ENCODE measurements at places on chromosomes 6 and 20. TPM values are rescaled to one million over a fixed set of nuclear protein-coding genes. Genes with fewer than 3 reads are reported as not detected.

The CD83 gene
- total RNA-seq: 6.8 TPM

The BHLHE23 gene
- total RNA-seq: not detected

GRCh38 chr6:110255211-110255750 lies 75.1 kb downstream of the CDC40 start:
- no peak for DNase-seq

The SNAP91 gene
- 0.34 TPM for total RNA-seq

GRCh38 chr6:34489207-34489805 lies 23.4 kb downstream of the PACSIN1 start:
- DNase-seq: no peak

- no peak for DNase-seq
These were observed 99.3 kb downstream of the GRM4 start for GRCh38 chr6:34046617-34047016.

The GPLD1 gene
- 1.8 TPM for total RNA-seq

GRCh38 chr6:165098165-165098564 lies 211.2 kb downstream of the C6orf118 start:
- DNase-seq: no peak

DNA sequence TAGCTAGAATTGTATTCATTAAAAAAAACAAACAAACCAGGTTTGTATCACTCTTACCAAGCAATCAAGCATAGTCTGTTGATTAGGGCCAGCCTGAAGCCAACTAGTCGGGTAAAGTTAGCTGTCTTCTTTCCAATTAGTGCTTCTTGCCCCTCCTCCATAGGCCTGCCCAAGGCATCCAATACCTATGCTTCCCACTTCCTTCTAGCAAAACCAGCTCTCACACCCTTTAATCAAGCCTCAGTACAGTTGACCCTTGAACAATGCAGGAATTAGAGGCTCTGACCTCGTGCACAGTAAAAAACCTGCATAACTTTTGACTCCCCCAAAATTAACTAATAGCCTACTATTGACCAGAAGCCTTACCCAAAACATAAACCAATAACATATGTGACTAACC lies 119.1 kb upstream of the DTNBP1 start:
- DNase-seq: no peak

DNA sequence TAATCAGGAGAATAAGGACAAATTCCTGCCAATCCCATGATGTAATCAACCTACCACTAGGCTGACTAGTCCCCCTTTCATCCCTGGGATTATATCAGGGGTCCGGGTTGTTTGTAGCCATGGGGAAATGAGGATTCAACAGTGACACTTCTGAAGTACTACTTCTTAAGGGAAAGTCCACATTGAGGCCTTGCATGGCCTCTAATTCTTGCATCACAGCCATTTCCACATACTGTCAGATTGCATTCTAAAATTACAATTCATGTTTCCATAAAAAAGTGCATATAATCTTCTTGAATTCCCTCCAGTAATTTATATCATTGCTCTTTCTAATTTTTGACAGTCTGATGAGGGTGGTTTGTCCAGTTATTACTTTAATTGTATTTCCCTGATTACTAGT lies 184.2 kb downstream of the PHF3 start:
- DNase-seq: no peak

The LHFPL5 gene
- not detected for total RNA-seq

The SIGLEC1 gene
- total RNA-seq: not detected

GRCh38 chr6:168299541-168300511 lies 19.8 kb downstream of the DACT2 start:
- DNase-seq: no peak

GRCh38 chr6:7933794-7934193 lies 23.2 kb upstream of the TXNDC5 start:
- DNase-seq: no peak

DNA sequence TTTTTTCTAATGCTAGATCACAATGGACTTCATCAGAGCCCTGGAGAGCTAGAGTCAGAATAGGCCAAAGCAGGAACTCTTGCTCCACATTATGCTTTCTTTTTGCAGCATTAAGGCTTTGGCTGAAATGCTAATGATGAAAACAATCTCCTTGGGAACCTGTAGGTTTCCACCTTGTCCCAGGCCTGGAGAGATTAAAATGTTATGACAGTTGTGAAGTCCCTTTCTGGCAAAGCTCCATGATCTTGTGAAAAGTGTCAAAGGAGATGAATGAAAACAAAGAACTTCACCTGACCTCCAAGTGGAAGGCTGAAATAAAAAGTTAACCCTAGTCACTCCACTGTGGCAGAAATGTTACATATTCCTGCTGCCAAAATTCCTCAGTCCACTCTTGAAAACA lies 64.0 kb upstream of the LRRC1 start:
- DNase-seq: no peak

DNA sequence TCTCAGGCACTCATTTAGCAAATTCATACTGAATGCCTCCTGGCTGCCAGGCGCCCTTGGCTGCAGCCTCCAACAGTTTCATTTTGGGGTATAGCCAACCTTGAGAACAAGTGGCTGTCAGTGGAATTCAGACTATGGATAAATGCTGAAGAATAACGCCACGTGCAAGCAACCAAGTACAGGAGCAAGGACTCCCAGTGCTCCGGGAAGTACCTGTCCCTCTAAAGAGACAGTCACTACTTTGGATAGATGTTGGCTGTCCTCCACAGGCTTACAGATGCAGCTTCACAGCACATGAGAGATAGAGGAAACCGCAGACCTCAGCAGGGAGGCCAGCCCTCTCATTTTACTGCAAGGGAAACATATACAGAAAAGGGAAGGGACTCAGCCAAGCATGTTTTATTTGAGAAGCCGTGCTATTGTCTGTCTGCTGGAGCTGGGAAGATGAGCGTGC lies 658.2 kb downstream of the PTPRT start:
- DNase-seq: no peak

The SIM1 gene
- total RNA-seq: 2.0 TPM

DNA sequence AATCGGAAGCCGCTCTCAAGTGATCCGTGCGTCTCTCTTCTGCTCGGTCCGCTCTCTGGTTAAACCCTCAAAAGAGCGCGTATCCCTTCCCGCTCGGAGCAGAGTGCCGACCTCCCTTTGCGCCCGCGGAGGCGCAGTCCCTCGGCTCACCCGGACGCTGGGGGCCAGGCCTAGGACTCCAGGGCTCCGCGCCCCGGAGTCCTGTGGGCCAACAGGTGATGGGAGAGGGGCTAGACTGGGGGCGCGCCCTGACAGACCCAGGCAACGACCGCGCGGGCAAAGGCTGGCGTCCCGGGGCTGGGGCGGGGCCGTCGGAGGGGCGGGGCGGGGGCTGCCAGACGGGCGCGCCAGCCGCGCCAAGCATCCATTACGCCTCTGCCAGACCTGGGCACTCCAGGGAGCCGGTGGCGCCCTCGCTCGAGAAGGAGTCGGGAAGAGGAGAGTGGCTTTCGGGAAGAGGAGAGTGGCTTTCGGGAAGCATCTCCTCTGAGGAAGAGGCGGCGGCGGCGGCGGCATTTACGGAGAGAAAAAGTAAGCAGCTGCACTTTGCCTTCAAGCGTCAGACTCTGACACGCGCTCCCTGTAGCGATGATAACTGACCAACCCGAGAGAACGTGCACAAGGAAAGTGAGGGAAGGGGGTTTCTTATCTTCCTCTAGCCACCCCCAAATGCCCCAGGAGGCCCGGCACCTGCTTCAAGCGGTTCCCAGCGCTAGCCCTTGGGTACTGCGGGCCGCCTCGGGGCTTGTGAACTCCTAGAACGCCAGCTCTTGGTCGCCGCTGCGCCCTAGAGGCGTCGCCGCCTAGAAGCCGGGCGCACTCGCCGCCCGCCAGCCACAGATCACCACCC lies 2.6 kb downstream of the EPHA7 start:
- no peak for DNase-seq

- no peak for DNase-seq
These were observed 35.5 kb upstream of the GJA1 start for GRCh38 chr6:121399966-121400365.

DNA sequence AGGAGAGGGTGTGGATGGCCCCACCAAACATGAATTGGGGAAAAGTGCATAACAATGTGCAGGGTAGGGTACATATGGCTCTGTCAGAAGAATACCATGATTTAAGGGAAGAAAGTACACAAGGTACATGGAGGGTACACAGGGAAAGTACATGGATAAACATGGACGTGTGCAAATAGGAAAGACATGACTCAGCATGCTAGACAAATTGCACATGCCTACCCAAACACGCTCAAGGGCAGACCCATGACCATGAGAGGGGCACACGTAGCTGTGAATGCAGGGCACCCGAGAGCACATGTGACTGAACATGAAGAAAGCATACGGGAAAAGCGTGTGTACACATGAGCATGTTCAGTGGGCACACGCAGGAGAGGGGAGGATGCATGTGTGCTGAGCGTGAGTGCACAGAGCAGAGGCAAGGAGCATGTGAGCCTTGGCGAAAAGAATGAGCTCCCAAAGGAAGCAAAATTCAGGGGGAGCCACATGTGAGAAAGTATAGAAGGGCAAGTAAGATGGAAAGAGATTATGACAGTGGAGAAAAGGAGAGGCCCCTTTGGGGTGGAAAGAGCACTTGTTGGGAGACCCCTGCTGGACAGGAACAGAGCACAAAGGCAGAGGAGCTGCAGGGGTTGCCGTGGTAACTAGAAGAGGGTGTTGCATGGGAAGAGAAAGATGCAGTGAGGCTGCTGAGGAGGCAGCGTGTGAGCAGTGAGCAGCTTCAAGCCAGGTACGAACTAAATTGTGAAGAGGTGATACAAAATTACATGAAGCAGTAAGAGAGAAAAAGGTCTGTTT lies 17.8 kb downstream of the OR2H2 start:
- DNase-seq: no peak

The ARFGEF3 gene
- total RNA-seq: 13.4 TPM

DNA sequence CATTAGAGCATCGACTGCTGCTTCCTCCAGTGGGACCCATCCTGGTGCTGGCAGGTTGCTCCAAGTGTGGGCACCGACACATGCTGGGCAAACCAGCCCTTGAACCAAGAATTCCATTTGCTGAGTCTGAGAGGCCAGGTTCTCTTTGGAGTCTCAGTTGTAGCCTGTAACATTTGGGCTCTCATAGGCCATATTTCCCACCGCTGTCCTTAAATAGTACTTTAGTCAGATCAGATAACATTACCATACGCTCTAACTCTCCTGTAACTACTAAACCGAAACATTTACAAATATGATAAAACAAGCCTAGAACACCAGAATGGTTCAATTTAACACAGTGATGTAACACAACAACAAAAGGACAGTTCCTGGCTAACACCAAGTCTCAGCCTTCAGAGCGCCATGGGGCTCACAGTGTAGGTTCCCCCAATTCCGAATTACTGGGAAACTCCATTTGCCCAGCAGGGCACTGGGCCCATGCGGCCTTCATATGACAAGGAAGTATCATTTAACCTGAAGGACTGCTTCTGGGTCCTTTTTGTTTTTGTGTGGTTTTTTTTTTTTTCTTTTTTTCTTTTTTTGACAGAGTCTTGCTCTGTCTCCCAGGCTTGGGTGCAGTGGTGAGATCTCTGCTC lies 28.4 kb upstream of the CD93 start:
- DNase-seq: no peak

The CYP24A1 gene
- 0.04 TPM for total RNA-seq

The HCK gene
- total RNA-seq: 0.34 TPM

GRCh38 chr20:31239139-31239538 lies 18.3 kb upstream of the DEFB115 start:
- no peak for DNase-seq

DNA sequence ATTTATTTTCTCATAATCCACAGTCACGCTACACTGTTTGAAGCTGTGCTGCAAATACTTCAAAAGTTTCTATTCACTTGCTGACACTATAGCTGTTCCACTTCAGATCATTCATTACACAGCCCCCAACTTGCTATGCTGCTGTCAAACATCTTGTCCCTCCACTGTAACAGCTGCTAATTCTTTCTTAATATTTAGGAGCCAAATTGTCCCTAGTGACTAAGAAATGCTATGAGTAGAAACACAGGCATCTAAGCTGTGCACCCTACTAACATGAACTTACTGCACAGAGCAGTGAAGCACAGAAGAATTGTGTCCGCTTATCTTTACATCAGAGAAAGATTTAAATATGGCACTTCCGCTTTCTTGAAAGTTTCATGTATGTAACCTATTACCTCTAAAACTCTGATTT lies 91.3 kb downstream of the PDE10A start:
- no peak for DNase-seq

DNA sequence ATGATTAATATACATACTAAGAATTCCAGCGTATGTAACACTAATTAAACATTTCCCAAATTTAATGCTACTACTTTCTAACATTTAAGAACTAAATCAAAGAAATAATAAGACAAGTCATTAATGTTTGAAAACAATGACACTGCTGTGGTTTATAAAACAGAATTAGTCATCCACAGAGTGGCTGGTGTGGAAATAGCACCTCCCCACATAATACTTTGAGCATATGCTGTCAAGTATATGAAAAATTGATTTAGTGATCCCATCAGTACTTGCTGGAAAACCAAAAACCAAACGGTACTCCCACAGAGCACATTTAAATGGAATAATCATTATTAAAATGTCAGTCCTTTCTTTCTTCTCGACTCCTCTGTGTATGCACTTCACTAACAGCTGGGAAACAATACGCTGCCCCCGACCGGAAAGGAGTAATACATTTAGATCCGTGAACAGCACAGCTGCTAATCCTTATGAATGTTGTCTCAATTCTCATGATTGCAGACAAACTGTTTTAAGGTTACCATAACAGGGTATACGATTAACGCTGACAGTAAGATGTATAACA lies 78.4 kb downstream of the PREP start:
- no peak for DNase-seq

- no peak for DNase-seq
These were observed 112.3 kb downstream of the ERMARD start for GRCh38 chr6:169863710-169864109.

DNA sequence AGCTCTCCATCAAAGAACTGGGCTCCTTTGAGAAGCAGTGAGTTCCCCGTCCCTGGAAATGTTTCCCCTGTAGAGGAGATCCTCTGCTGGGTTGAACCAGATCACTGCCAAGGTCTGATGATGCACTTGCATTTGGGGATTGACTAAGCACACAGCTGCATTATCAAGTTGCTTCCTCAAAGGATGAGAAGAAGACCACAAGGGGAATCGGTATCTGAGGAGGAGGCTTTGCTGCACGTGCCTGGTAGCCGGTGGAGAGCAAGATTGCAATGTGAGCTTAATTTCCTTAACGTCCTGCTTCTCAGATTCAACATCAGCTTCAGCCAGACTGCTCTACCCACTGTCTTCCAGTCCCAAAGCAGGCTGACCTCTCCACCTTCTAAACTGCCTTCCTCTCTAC lies 128.8 kb upstream of the STMND1 start:
- no peak for DNase-seq

The LST1 gene
- 0.42 TPM for total RNA-seq

The CCND3 gene
- total RNA-seq: 23.9 TPM

DNA sequence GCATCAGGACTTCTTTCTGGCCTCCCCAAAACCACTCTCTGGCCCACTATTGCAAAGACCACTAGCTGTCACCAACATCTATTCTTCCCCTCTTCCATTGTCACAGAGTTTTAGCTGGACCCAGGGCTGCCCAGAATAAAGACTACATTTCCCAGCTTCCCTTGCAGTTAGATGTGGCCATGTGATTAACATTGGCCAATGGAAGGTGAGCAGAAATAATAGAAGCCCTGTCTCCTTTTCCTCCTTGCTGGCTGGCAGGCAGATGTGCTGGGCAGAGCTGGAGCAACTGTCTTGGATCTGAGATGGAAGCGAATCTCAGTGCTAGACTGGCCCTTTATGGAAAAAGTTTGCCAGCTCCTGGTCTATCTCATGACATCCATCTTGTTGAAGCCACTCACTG lies 97.0 kb downstream of the KCNB1 start:
- DNase-seq: no peak

- DNase-seq: no peak
These were observed 939 bp downstream of the DTNBP1 start for GRCh38 chr6:15661853-15662325.

The CCN6 gene
- 1.5 TPM for total RNA-seq
